ENCODE measurements at places on chromosomes 4 and X. TPM values are rescaled to one million over a fixed set of nuclear protein-coding genes. Genes with fewer than 3 reads are reported as not detected.

- DNase-seq, result no peak
Measured at GRCh38 chr4:39961311-39961877, 16.3 kb downstream of the PDS5A start.

Gene GALNT7
- polyA plus RNA-seq, result 18.0 TPM

DNA sequence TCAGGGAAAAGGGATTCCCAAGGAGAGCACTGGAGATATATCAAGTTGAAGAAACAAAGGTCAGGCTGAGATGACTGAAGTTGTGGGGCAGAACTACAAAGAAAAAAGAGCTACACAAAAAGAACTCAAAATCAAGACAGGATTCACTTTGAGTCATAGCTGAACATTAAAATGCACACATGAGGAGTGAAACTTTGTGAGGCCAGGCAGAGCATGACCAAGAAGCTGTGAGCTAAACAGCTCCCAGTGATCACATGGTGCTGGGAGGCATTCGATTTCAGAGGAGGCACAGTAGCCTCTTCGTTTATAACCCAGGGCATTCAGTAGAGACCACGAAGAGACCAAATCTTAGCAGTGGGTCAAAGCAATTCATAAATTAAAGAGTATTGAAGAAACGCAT, 145.3 kb downstream of the ATRX start:
- no peak for DNase-seq

Gene RBMXL3
- 4.3 TPM for polyA plus RNA-seq

- no peak for DNase-seq
Measured at GRCh38 chrX:124228849-124229248, 103.6 kb upstream of the TEX13D start.

Gene SRPX2
- 8.3 TPM for polyA plus RNA-seq

Data from testis (tissue), 5 donors.